ENCODE measurements at places on chromosomes 5 and 9.

GRCh38 chr9:110769667-110770066 is 101.1 kb downstream of the MUSK start:
- no peak for DNase-seq

GRCh38 chr5:158614951-158615350 is 484.8 kb downstream of the EBF1 start:
- DNase-seq, result no peak

- DNase-seq, result no peak
Measured at GRCh38 chr5:65695162-65695755, 26.6 kb downstream of the SGTB start.

DNA sequence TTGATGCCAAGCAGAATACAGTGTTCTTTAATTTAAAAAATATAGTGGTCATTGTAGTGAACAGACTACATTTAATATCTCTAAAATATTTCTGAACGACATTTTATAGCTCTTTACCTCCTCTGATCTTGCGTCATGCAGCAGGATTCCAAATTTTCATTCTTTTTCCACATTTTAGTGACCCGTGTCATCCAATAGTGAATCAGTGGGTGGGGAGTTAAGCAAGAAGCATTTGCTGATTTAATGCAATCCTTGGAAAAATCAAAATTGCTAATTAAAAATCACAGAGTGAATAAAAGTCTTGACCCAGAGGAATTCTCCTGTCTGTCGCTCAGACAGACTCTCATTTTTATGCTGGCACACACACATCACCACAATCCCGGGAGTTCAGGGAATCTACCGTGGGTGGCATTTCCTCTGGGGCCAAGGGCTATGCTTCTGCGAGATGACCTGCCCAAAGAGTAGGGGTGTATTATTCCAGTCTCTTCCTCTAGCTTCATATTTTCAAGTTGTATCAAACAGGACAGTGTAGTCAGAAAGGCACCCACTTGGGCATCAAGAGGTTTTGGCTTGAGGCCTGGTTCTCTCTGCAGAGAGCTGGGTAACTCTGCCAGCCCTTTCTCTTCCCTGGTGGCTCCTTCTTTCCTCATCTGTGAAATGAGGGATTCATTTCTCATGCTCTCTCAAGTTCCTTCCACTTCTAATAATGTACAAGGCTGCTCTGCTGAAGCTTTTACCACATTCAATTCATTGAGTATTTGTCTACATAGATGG is 24.8 kb upstream of the OTP start:
- DNase-seq, result no peak

DNA sequence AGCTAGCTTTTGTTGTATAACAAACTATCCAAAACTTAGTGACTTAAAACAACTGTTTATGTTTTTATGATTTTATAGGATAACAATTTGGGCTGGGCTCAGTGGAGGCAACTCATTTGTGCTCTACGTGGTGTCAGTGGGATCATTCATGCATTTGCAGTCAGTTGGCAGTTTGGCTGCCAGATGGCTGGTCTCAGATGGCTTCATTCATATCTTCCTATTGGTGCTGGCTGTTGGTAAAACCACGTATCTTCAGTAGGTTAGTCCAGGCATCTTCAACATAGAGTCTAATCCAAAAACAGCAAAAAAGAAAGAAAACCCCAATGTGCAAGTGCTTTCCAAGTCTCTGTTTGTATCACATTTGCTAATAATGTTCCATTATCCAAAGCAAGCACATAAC is 51.7 kb upstream of the RIC1 start:
- DNase-seq, result no peak

DNA sequence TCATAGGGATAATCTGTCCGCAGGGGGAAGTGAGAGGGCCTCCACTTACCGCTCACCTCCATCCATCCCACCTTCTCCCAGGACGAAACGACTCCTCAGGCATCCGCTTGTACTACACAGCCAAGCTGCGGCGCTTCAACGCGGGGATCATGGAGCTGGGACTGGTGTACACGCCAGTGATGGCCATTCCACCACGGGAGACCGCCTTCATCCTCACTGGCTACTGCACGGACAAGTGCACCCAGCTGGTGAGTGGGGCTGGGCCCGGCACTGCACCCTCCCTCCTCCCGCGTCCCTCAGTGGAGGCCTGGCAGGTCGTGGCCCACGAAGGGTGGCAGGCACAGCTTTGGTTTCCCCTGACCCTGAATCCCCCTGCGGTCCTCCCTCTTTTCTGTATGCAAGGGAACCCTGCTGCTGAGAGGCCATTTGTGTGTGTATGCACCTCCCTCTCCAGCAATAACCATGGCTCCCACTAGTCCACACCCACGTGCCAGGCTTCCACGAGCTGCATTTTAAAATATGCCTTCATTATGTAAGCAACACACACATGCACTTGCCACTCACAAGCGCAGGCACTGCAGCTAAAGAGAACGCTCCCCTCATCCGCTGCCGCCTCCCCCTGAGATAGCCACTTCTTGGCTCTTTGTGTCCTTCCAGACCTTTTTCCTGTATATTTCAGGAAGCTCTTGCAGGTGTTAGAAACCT is 11.8 kb downstream of the DBH start:
- no peak for DNase-seq
